Activated CD4-positive, alpha-beta T cell treated with anti-CD3 and anti-CD28 coated beads for 1 hour (primary cell): ENCODE measurements at places on chromosomes 16 and 17.

GRCh38 chr16:20865420-20866131, 34.6 kb downstream of the DCUN1D3 start:
- no peak for DNase-seq

GRCh38 chr17:39115135-39115534, 36.3 kb downstream of the PLXDC1 start:
- DNase-seq, result no peak

GRCh38 chr17:18181358-18181757, 2.3 kb upstream of the ALKBH5 start:
- no peak for DNase-seq

DNA sequence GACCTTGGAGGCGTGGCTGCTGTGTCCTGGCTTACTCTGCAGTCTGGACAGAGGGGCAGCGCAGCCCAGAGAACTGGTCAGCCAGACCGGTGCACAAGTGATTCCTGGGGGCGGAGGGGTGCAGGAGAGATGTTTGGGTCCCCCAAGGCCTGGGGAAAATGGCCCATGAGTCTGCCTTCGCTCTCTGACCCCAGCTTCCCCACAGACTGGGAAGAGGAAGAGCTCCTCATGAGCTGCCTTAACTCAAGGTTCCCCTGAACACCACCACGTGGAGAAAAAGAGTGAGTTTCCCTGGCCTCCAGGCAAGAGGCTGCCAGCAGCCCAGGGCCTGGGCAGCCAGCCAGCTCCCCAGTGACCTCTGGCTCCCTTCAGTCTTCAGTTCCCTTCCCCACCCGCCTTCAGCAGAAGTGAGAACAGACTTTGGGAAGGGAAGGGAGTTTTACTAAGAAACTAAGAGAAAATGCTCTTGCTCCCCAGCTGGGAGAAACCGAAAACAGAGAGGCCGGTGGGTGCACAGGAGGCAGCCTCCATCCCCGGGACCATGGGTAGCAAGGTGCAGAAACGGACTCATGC, 2.0 kb upstream of the C17orf99 start:
- no peak for DNase-seq

- no peak for DNase-seq
Measured at GRCh38 chr16:85304337-85304736, 192.1 kb upstream of the CIBAR2 start.

DNA sequence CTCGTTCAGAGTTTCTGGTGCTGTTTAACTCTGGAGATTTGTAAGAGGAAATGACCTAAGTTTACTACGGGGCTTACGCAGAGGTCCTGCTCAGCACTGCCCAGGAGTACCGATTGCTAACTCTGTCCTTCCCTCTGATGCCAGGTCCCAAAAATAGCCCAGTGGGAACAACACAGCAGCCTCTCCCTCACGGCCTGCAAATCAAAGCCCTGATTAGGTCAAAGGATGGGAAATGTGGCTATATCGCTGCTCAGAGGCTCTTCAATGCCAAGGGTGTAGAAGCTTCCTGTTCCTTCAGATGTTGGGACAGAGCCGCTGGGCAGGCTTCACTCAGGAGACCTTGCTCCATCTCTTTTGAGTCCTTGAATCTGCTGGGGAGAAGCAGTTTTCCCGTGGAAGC, 174.2 kb upstream of the KCNJ16 start:
- DNase-seq, result no peak

DNA sequence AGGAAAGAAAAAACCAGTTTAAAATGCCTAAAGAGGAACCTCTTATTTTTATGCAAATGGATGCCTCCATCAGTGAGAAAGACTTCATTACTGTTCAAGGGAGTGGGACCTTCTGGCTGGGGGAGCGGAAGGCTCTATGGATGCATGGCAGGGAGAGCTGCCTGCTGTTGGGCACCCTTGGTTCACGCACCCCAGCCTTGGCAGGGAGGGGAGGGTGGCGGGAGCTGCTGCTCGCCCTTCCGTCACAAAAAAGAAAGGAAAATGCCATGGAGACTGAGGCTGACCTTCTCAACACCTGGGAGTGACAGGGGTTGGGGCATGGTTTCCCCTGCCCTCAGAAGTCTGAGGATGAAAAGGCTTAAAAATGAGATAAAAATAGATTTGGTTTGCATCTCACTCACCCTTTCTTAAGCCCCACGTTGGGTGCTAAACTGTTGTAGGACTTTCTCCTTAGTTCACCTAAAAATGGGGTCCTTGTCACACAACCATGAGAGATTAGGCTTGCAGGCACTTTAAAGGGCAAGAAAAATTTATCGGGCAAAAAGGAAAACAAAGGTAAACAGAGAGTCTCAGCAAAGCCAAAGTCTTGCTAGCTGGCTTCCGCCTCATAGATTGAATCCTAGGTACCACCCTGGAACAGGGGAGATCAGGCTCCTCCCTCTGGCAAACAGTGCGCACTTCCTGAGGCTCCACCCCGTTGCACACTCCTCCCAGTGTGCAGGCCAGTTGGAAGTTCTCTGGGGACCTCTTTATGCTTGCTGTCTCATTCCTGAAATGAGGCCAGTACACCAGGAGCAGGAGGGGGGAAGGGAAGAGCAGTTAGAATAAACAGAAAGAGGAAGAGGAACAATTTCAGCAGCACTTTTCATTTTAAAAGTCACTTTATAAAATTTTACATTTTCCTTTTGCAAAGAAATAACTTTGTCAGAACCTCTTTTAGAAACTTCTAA, 31.6 kb downstream of the PHKB start:
- no peak for DNase-seq

DNA sequence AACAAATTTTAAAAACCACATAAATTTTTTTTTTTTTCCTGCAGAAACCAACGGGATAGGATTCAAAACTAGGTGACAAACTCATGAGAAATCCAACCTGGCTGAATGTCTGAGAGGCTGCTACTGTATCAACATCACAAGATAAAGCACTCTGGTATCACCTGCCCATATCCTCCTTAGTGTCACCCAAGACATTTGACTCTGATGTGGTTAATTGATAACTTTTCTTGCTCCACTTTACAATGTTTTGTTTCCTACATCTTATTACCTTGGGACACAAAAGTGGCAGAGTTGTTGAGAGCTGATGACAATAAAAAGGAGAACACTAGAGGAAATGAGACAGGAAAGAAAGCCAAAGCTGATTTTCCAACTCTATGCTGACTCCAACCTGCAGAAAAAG, 4.0 kb upstream of the FBXL20 start:
- DNase-seq, result no peak

DNA sequence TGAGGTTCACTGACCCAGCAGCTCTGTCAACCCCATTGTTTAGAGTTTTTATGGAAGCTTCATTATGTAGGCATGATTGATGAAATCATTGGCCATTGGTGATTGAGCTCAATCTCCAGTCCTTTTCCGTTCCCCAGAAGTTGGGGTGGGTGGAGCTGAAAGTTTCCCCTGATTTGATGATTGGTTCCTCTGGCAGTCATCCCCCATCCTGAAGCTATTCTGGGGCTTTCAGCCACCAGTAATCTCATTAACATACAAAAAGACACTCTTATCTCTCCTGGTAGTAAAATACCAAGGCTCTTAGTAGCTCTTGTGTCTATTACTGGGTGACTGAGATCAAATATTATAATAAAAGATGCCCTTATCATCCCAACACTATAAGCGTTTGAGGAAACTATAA, 67.1 kb downstream of the TANC2 start:
- DNase-seq, result no peak

- no peak for DNase-seq
Measured at GRCh38 chr17:41528959-41529353, 848 bp upstream of the KRT19 start.

DNA sequence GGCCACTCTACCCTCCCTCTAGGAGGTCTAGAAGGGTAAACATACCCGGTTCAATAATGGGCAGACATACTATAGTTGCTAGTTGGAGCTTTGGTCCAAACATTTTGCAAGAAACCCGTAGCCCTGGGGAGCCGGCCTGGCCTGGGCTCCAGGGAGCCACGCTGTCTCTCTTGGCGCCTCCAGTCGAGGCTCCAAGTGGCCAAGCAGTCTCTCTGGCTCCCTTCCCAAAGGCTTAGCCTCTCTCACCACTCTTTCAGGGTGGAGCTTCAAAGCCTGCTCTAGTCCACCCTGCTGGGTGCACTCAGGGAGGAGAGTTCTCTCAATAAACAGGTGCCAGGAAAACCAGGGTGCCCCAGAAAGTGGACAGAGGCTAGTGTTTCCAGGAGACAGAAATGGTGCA, 32.2 kb downstream of the RCVRN start:
- no peak for DNase-seq
